ENCODE measurements at places on chromosomes 2 and 18. TPM values are rescaled to one million over a fixed set of nuclear protein-coding genes. Genes with fewer than 3 reads are reported as not detected.

GRCh38 chr2:3037196-3038194 lies 340.1 kb downstream of the EIPR1 start:
- no peaks in the 10 kb centered on the region for H3K36me3 ChIP-seq
- H3K27ac ChIP-seq = no peak overlapping the region
- DNase-seq = peak; percentile 81
- peaks cover 13% of the 10 kb centered on the region for H3K4me1 ChIP-seq
- no peaks in the 10 kb centered on the region for H3K27me3 ChIP-seq

- no peak for DNase-seq
- H3K27me3 ChIP-seq = no peaks in the 10 kb centered on the region
- H3K27ac ChIP-seq = no peak overlapping the region
- H3K4me1 ChIP-seq = peaks cover 1% of the 10 kb centered on the region
- peaks cover 2% of the 10 kb centered on the region for H3K36me3 ChIP-seq
Measured at GRCh38 chr2:216274194-216274840, 98.0 kb downstream of the MARCHF4 start.

- H3K36me3 ChIP-seq = peaks cover 23% of the 10 kb centered on the region
- no peak overlapping the region for H3K4me3 ChIP-seq
- H3K4me1 ChIP-seq = peaks cover 16% of the 10 kb centered on the region
- no peak overlapping the region for H3K27ac ChIP-seq
- H3K27me3 ChIP-seq = no peaks in the 10 kb centered on the region
Measured at GRCh38 chr2:161233858-161234431, 73.7 kb downstream of the TANK start.

GRCh38 chr2:101012706-101013181 lies 10.7 kb downstream of the RPL31 start:
- H3K27ac ChIP-seq = no peak overlapping the region
- peaks cover 7% of the 10 kb centered on the region for H3K4me1 ChIP-seq
- H3K4me3 ChIP-seq = no peak overlapping the region

GRCh38 chr2:97857553-97857952 lies 138.2 kb downstream of the TMEM131 start:
- H3K36me3 ChIP-seq = peaks cover 29% of the 10 kb centered on the region
- no peak overlapping the region for H3K27ac ChIP-seq

DNA sequence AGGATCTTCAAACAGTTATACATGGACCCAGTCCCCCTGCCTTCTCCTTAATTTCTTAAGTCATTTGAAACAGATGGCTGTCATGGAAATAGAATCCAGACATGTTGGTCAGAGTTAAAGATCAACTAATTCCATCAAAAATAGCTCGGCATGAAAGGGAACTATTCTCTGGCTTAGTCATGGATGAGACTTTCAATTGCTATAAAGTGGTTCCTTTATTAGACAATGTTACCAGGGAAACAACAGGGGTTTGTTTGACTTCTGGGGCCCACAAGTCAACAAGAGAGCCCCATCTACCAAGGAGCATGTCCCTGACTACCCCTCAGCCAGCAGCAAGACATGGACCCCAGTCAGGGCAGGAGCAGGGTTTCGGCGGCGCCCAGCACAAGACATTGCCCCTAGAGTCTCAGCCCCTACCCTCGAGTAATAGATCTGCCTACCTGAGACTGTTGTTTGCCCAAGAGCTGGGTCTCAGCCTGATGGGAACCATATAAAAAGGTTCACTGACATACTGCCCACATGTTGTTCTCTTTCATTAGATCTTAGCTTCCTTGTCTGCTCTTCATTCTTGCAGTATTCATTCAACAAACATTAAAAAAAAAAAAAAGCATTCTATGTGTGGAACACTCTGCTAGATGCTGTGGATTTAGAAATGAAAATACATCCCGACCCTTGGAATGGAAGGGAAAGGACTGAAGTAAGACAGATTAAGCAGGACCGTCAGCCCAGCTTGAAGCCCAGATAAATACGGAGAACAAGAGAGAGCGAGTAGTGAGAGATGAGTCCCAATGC lies 4.6 kb downstream of the TTR start:
- no peaks in the 10 kb centered on the region for H3K27me3 ChIP-seq
- H3K36me3 ChIP-seq = no peaks in the 10 kb centered on the region
- H3K27ac ChIP-seq = peak overlapping the region; percentile 67
- H3K4me1 ChIP-seq = peaks cover 7% of the 10 kb centered on the region
- H3K4me3 ChIP-seq = no peak overlapping the region
- DNase-seq = no peak

DNA sequence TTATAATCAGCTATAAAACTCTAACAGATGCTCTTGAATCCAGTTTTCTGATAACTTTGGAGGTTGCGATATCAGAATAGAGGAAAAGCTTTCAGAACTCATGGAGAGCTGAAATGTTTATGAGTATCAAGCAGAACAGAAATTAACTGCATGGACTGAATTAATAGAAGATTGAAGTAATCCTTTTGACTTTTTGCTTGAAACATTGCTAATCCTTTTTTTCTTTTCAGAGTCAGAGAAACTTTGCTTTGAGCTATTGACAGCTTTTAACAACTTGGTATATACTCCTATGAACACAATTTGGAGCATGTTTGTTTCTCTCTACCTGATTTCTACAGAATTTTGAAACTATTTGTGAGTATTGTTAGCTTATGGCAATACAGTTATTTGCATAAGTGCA lies 1254.8 kb downstream of the LRP1B start:
- H3K4me3 ChIP-seq = no peak overlapping the region
- DNase-seq = no peak
- no peaks in the 10 kb centered on the region for H3K27me3 ChIP-seq
- H3K4me1 ChIP-seq = peaks cover 8% of the 10 kb centered on the region
- H3K36me3 ChIP-seq = peaks cover 3% of the 10 kb centered on the region

GRCh38 chr2:135637456-135638087 lies 104.1 kb upstream of the UBXN4 start:
- H3K27me3 ChIP-seq = no peaks in the 10 kb centered on the region
- no peak overlapping the region for H3K4me3 ChIP-seq
- H3K27ac ChIP-seq = no peak overlapping the region
- H3K4me1 ChIP-seq = no peaks in the 10 kb centered on the region
- DNase-seq = no peak

DNA sequence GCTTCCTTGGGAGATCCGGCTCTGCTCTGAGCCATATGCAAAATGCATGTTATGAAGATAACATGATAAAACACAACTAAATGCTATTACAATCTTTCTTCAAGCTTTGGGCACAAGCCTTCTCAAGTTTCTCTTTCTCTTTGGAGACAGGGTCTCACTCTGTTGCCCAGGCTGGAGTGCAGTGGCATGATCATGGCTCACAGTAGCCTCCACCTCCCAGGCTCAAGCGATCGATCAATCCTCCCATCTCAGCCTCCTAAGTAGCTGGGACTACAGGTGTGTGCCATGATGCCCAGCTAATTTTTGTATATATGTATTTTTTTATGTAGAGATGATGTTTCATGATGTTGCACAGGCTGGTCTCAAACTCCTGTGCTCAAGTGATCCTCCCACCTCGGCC lies 107.7 kb upstream of the SP3 start:
- no peak overlapping the region for H3K27ac ChIP-seq
- no peak overlapping the region for H3K4me3 ChIP-seq
- H3K36me3 ChIP-seq = peaks cover 14% of the 10 kb centered on the region
- no peak for DNase-seq
- H3K27me3 ChIP-seq = no peaks in the 10 kb centered on the region

- no peak overlapping the region for H3K27ac ChIP-seq
- no peak for DNase-seq
- no peaks in the 10 kb centered on the region for H3K36me3 ChIP-seq
- H3K4me3 ChIP-seq = no peak overlapping the region
- H3K4me1 ChIP-seq = no peaks in the 10 kb centered on the region
- H3K27me3 ChIP-seq = peaks cover 6% of the 10 kb centered on the region
Measured at GRCh38 chr2:133249362-133249761, 318.9 kb downstream of the NCKAP5 start.

DNA sequence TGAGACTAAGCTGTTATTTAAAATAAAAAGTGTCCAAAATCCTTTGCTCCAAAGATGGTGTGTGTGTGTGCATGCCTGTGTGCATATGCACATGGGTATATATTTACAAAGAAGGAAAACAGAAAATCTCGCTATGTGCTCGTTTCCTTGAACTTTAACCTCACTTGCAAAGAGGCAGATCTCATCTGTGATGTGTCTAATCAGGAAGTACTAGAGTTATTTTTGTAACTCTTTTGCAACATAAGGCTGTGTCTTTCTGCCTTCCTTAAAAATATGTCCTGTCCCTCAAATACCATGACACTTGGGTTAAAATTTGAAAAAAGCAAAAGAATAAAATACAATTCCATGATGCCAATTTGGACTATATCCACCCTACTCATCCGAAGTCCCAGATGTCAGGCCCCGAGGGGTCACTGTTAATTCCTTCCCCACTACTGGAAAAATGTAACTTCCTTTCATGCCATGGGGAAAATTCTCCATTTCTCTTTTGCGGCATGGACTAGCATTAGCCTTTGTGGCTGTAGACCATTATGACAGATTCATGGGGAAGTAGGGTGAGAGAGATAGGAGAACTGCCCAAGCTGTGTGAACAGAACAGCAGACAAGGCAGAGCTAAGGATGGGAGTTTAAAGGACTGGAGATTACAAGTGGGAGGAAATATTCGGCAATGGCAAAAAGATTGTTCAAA lies 191.3 kb downstream of the MYO1B start:
- no peak overlapping the region for H3K4me3 ChIP-seq
- H3K27me3 ChIP-seq = no peaks in the 10 kb centered on the region
- H3K27ac ChIP-seq = no peak overlapping the region
- H3K36me3 ChIP-seq = no peaks in the 10 kb centered on the region
- H3K4me1 ChIP-seq = peaks cover 6% of the 10 kb centered on the region

DNA sequence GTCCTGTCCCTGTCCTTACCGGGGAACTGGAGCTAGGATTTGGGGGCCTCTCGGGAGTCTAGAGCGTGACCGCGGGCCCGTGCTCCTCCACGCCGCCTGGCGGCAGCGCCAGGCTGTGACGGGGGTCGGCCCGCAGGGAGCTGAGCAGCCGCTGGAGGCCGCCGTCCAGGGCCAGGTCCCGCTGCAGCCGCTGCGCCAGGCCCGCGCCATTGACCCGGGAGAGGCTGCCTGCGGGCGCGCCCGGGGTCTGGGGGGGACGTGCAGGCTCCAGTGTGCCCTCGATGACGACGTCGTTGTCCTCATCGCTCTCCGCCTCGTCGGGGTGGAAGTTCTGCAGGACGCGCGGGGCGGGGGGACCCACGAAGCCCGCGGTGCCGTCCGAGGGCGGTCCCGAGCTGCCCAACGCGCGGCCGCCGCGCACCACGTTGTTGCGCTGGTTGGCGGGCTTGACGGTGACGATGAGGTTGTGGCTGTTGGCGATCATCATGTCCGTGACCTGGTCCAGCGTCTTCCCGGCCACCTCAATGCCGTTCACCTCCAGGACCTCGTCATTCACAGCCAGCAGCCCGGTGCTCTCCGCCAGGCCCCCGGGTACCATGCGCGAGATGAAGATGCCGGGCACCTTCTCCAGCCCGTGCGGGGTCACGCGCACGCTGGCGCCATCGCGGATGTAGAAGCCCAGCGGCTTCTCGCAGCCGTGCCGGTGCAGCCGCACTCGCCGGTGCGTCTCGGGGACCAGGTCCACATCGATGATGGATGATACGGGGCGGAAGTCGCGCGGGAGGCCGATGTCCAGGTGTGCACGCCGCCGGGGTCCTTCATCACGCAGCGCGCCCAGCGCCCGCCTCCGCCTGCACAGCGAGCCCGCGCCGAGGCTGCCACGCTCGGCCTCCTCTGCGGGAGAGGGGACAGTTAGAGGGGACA lies 50.9 kb downstream of the ADNP2 start:
- peaks cover 29% of the 10 kb centered on the region for H3K36me3 ChIP-seq
- H3K27me3 ChIP-seq = no peaks in the 10 kb centered on the region
- H3K4me1 ChIP-seq = peaks cover 3% of the 10 kb centered on the region
- DNase-seq = no peak

GRCh38 chr2:182167882-182168281 lies 182.2 kb downstream of the PPP1R1C start:
- DNase-seq = no peak
- no peak overlapping the region for H3K4me3 ChIP-seq
- no peaks in the 10 kb centered on the region for H3K36me3 ChIP-seq
- H3K4me1 ChIP-seq = no peaks in the 10 kb centered on the region
- H3K27ac ChIP-seq = no peak overlapping the region

The EPB41L5 gene
- total RNA-seq = 16.2 TPM

The FABP1 gene
- not detected for total RNA-seq

The SPIRE1 gene
- total RNA-seq = 47.0 TPM

The DSG4 gene
- not detected for total RNA-seq

The DPP4 gene
- total RNA-seq = not detected

The HOXD13 gene
- not detected for total RNA-seq

The LINC00305 gene
- total RNA-seq = not detected

Data from osteocyte (in vitro differentiated cells).